ENCODE measurements at places on chromosomes 2 and 18.

- no peak for DNase-seq
Measured at GRCh38 chr2:119371111-119371510, 4.3 kb downstream of the DBI start.

GRCh38 chr2:43389581-43390466, 163.4 kb upstream of the ZFP36L2 start:
- DNase-seq, result no peak

GRCh38 chr2:181105562-181105961, 125.2 kb downstream of the UBE2E3 start:
- DNase-seq, result no peak

DNA sequence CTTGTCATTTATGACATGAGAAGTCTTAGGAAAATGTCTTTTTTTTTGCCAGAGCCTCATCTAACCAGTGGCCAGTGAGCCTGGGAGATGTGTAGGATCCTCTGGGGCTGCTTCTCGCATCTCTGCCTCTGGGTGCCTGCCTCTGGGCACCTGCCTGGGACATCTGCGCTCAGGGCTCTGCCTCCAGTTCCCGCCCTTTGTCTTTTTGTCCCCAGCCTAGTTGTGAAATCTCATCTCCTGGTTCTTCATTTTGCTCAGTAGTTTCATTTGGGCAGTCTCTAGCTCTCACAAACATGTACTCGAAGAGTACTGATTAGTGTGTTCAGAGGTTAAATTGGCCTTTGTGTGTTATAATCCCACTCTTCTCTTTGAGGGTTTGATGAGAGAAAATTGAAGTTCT, 92.0 kb downstream of the LTBP1 start:
- no peak for DNase-seq

- DNase-seq, result no peak
Measured at GRCh38 chr2:64192664-64193105, 48.5 kb upstream of the PELI1 start.

- no peak for DNase-seq
Measured at GRCh38 chr2:96760986-96761832, 507 bp downstream of the CNNM4 start.

- no peak for DNase-seq
Measured at GRCh38 chr2:191038241-191038725, 24.3 kb upstream of the STAT1 start.
